ENCODE measurements at places on chromosomes 11 and 22.

DNA sequence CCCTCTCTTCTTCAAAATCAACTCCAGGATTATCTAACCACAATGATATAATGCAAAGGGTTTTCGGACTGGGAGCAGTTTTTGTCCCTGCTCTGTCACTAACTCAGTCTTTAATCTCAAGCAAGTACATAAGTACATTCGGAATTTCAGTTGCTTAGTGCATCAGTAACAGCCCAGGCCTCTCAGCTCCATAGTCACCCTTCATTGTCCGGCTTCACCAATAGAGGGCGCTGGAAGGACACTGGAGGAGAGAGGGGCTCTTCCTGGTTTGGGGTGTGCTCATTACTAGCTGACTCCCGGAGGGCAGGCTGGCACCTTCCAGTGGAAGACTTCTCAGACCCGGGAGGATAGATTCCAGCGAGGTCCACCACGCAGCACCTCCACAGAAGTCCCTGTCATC is 90.4 kb upstream of the PDGFD start:
- peak; percentile 8 for DNase-seq

DNA sequence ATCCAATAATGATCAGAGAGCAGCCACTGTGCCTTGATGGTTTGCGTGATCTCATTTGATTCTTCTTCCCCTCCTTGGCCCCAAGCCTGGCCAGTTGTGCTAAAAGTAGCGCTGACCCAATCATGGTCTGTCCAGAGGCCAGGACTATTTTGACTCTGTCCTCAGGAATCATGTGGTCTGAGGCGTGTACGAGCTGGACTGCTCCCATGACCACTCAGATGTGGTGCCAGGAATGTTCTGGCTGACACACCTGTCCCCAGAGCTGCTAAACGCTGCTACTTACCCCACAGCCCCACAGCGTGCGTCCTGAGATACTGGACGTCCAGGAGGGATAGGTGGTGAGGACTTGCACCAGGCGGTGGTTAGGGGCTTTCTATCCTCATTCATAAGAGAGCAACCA is 70.5 kb downstream of the FEZ1 start:
- DNase-seq, result no peak

GRCh38 chr11:126751242-126751641 is 249.3 kb downstream of the KIRREL3 start:
- DNase-seq, result no peak

- no peak for DNase-seq
Observed at GRCh38 chr11:11882539-11882938, 40.8 kb downstream of the USP47 start.

DNA sequence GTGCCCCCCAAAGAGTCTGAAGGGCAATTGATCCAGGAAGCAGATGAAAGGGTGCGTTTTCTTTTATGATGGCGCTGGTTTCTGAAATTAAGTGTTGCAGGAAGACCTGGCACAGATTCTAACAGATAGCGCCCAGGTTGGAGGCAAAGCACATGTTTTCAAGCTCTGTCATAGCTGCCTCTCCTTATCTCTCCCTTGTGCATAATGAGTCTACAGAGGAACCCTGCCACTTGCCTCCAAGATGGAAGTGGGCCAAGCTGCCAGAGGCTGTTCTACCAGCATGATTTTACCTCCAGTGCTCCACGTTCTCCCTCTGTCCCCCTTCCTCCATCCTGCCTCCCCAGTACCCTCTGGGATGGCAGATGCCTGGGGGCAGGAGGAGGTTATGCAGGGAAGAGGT is 30.0 kb upstream of the TLCD5 start:
- DNase-seq, result no peak

Measured in stimulated activated CD4-positive, alpha-beta T cell treated with anti-CD3 and anti-CD28 coated beads, Interleukin-2, amount 100 ng/mL, for 48 hours (primary cell).